ENCODE measurements at places on chromosomes 7 and 10. TPM values are rescaled to one million over a fixed set of nuclear protein-coding genes. Genes with fewer than 3 reads are reported as not detected.

GRCh38 chr10:95327367-95327766 lies 36.6 kb upstream of the PDLIM1 start:
- DNase-seq = peak; percentile 74
- no peak overlapping the region for H3K4me3 ChIP-seq
- H3K4me1 ChIP-seq = peaks cover 38% of the 10 kb centered on the region
- H3K36me3 ChIP-seq = no peaks in the 10 kb centered on the region
- H3K27me3 ChIP-seq = no peaks in the 10 kb centered on the region

GRCh38 chr10:74949843-74950765 lies 123.7 kb downstream of the KAT6B start:
- peaks cover 32% of the 10 kb centered on the region for H3K4me1 ChIP-seq
- H3K27ac ChIP-seq = no peak overlapping the region
- H3K36me3 ChIP-seq = no peaks in the 10 kb centered on the region
- no peak for DNase-seq

DNA sequence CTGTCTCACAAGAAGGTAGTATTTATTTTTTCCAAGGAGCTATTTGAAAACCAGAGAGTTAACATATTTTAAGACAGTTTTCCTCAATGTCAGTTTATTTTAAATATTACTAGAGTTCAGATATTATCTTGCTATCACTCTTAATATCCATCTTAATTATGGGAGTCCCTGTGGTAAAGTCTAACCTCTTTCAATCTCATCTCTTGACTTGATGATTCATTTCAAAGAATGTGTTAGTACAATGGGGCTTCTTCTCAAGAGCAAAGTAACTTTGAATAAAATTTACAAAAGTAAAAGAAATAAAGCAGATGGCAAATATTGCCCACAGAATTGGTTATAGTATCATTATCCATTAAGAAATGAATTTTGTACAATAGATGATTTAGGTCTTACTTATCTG lies 731.1 kb upstream of the C7orf33 start:
- no peak overlapping the region for H3K4me3 ChIP-seq
- no peak overlapping the region for H3K27ac ChIP-seq
- H3K36me3 ChIP-seq = no peaks in the 10 kb centered on the region
- H3K4me1 ChIP-seq = no peaks in the 10 kb centered on the region
- H3K27me3 ChIP-seq = no peaks in the 10 kb centered on the region

DNA sequence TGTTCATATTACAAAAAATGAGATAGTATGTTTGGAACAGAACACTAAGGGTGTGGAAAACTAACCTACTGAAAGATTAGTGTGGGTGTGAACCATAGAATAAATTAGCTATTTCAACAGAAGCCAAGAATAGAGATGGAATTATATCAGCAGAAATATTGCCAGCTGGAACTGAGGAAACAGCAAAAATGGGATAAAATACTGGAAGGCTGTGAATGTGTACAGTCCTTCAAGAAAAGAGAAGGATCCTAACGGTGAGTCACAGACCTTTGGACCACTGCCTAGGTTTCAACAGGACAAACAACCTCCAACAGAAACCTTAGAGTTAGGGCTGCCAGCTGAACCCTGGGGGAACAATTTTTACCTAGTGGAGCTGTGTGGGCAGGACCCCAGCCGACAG lies 395.0 kb downstream of the ZWINT start:
- no peak for DNase-seq
- H3K4me3 ChIP-seq = no peak overlapping the region
- no peaks in the 10 kb centered on the region for H3K4me1 ChIP-seq
- no peaks in the 10 kb centered on the region for H3K27me3 ChIP-seq
- no peaks in the 10 kb centered on the region for H3K36me3 ChIP-seq
- H3K27ac ChIP-seq = no peak overlapping the region

DNA sequence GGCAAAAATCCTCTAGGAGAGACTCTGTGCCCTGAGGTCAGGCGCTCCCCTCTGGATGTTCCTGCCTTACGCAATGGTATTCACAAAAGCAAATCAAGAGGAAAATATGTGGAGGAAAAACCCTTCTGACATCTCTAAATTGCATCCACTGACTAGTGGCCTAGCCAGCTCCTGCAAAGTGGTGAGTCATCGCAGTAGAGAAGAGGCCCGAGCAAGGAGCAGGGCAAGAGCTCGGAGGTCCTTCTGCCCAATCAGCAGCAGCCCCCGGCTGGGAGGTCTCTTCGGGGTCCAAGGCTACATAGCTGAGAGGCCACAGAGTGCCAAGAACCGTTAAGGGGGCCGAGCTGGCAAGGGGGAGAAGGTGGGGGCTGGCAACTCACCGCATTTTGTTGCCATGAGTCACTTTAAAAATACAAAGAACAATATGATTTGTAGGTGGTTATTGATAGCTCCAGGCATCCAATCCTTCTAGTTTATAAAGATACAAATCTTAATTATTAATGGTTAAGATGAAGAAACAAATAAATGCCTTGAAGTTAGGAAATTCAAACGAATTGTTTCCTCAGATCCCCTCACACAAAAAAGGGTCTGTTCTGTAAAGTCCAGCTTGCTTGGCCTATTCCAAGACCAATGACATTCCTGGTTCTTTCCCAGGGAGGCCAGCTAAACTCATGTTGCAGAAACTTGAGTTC lies 161.6 kb downstream of the PKD1L1 start:
- DNase-seq = no peak
- no peaks in the 10 kb centered on the region for H3K27me3 ChIP-seq
- H3K4me1 ChIP-seq = no peaks in the 10 kb centered on the region
- H3K4me3 ChIP-seq = no peak overlapping the region

GRCh38 chr7:115227473-115228235 lies 305.8 kb downstream of the MDFIC start:
- H3K27me3 ChIP-seq = no peaks in the 10 kb centered on the region
- no peak for DNase-seq
- H3K36me3 ChIP-seq = no peaks in the 10 kb centered on the region
- H3K27ac ChIP-seq = no peak overlapping the region
- H3K4me1 ChIP-seq = peaks cover 11% of the 10 kb centered on the region

GRCh38 chr10:79128923-79129305 lies 60.1 kb downstream of the ZMIZ1 start:
- no peaks in the 10 kb centered on the region for H3K27me3 ChIP-seq
- H3K4me1 ChIP-seq = peaks cover 92% of the 10 kb centered on the region
- H3K27ac ChIP-seq = peak overlapping the region; percentile 58
- H3K36me3 ChIP-seq = peaks cover 45% of the 10 kb centered on the region

The PAX4 gene
- total RNA-seq = not detected

The ATRNL1 gene
- total RNA-seq = 0.13 TPM

The PAPSS2 gene
- 9.4 TPM for total RNA-seq
